Left renal pelvis (tissue), 4 donors: ENCODE measurements at places on chromosomes 5 and 9.

DNA sequence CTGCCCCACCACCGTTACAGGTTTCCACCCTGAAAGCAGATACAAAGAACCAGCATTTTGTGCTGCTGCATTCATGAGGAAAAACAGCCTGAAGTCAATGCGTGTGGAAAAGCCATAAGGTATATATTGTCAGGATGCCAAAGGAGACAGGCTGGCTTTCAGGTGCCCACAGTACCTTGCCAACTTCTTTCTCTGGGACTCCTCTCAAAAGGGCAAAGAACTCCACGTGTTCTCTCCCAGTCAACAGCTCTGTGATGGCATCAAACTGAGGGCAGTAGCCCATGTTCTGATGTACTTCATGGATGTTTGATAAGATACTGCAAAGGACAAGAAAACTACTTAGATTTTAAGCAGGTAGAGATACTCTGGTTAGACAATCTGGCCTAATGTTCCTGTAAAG, 24.3 kb downstream of the NIPSNAP3B start:
- no peak for DNase-seq

- DNase-seq = no peak
Measured at GRCh38 chr9:133237035-133237731, 28.1 kb upstream of the OBP2B start.

DNA sequence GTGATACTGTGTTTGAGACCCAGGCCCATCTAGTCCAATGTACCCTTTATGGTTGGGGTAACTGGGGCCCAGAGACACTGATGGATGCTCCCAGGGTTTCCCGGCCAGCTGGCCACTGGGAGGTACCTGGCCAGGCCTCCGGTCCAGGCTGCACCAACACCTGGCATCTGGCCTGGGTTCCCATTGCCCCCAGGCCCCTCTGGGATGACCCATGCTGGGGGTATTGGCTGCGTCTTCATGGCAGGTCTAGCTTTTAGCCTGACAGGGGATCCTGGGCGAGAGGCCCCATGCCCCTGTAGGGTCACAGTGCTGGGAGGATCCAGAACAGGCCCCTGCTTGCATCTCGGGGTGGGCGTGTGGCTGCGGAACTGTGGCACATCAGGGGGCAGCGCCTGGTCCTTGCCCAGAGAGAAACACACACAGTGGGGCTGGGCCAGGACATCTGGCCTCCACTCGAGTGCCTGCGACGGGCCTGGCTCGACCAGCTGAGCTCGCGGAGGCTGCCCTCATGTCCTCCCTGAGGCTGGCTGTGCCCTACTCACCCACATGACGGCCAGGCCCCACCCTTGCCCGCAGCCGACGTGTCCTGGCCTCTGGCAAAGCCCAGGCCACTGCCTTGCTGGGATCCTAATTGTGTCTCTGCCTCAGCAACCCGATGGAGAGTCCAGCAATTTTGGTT, 21.5 kb upstream of the COL5A1 start:
- no peak for DNase-seq

DNA sequence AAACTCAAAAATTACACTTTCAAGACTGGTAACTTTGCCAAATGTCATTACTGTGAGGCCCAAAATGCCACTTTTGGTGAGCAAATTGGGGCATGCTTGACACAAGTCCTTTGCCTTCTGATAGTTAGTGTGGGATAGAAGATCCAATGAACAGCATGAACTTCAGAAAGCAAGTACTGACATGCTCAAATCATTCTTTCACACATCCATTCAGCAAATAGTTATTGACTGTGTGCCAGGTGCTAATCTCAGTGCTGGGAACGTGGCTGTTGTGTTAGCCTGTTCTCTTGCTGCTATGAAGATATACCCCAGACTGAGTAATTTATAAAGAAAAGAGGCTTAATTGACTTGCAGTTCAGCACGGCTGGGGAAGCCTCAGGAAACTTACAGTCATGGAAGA, 247.0 kb downstream of the CHSY3 start:
- DNase-seq = no peak

DNA sequence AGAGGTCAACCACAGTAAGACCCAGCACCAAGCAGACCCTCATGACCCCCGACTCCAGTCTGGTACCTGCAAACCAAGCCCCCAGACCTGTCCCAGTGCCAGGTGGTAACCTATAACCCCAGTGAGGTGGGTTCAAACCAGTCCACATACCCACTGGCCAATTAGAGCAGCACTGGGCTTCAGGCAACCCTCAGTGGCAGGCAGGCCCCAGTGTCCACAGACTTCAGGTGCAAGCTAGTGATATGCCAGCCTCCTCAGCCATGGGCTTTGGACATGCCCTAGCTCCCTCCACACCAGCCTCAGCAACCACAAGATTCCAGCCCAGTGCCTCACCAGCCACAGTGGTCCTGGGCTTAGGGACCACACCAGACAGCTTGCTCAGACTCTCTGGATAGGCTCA, 276.6 kb downstream of the DTWD2 start:
- DNase-seq = no peak

GRCh38 chr9:89786655-89787054, 181.8 kb downstream of the GADD45G start:
- no peak for DNase-seq

DNA sequence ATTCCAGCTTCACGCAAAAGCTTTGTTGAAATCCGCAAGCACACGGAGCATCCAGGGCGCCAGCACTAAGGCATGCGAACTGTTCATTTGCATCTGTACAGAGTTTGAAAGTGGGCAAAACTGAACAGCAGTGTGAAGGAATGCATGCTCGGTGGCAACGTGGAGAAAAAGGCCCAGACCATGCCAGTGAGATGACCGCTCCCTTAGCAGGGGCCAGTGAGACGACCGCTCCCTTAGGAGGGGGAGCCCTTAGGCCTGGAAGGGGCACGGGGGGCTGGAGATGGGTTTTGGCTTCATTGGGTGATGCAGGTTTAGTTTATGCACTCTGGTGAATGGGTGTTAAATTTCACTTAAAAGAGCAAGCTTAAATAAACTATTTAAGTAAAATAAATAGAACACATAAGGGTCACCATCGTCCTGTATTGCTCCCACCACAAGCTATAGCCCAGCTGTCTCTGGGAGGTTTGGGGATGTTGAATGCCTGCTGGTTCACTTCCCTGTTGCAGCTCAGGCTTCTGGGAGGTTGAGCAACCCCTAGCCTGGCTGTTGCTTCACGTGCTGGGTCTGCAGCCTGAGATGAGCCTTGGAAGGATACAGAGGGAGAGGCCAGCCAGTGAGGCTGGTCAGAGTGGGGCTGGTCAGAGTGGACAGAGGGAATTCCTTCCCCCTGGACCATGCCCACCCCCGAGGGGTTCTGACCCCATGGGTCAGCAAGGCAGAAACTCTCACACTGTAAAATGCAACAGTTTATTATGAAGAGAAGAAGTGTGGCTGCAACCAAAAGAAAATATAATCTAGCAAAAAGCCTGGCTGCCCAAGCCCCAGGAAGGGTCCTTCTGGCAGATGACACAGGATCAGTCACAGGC, 4.6 kb upstream of the FCN1 start:
- no peak for DNase-seq
